Uterus (tissue), 4 donors: ENCODE measurements at places on chromosomes 4 and X. TPM values are rescaled to one million over a fixed set of nuclear protein-coding genes. Genes with fewer than 3 reads are reported as not detected.

DNA sequence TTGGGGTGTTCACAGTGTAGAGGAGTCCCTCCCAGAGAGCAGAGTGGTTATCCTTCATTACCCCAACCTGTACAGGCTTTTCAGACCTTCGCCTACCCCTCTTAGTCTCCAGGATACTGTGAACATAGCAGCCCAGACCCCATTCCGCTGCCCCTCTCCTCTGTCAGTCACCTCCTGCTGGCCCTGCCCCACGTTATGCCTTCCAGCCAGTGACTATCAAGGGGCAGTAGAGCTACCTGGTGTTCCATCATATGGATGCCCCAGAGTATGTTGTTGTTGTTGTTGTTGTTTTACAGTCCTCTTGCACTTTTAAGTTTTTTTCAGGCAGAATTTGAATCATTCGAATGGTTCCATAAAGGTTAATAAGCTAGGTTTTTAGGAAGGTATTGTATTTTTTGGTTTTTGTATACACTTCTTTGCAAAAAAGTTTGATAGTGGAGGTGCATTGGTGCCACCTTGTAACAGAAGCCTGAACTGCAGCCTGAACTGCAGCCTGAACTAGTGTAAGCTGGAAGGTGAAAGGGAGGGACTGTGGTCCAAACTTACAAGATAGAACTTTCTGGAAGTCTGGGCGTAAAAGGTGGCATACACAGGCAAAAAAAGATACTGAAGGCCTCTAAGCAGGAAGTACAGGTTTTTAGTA is 101.4 kb upstream of the RAB40AL start:
- H3K4me1 ChIP-seq = no peaks in the 10 kb centered on the region
- no peak overlapping the region for H3K4me3 ChIP-seq
- H3K27ac ChIP-seq = no peak overlapping the region
- H3K27me3 ChIP-seq = no peaks in the 10 kb centered on the region
- H3K36me3 ChIP-seq = no peaks in the 10 kb centered on the region

- H3K36me3 ChIP-seq = no peaks in the 10 kb centered on the region
- peaks cover 20% of the 10 kb centered on the region for H3K27me3 ChIP-seq
- peaks cover 11% of the 10 kb centered on the region for H3K4me1 ChIP-seq
- H3K27ac ChIP-seq = no peak overlapping the region
- DNase-seq = no peak
- no peak overlapping the region for H3K4me3 ChIP-seq
Observed at GRCh38 chr4:6201580-6202091, 1.3 kb upstream of the JAKMIP1 start.

- peak; percentile 85 for DNase-seq
- H3K4me3 ChIP-seq = no peak overlapping the region
- peaks cover 7% of the 10 kb centered on the region for H3K4me1 ChIP-seq
- no peaks in the 10 kb centered on the region for H3K36me3 ChIP-seq
- H3K27me3 ChIP-seq = no peaks in the 10 kb centered on the region
- peak overlapping the region; percentile 91 for H3K27ac ChIP-seq
Observed at GRCh38 chr4:25172961-25173915, 13.0 kb upstream of the SEPSECS start.

CDK16 gene
- 23.2 TPM for total RNA-seq

NEXMIF gene
- total RNA-seq = 0.88 TPM

GC gene
- total RNA-seq = not detected

RPA4 gene
- total RNA-seq = 2.2 TPM
